ENCODE measurements at places on chromosomes 12 and 14.

DNA sequence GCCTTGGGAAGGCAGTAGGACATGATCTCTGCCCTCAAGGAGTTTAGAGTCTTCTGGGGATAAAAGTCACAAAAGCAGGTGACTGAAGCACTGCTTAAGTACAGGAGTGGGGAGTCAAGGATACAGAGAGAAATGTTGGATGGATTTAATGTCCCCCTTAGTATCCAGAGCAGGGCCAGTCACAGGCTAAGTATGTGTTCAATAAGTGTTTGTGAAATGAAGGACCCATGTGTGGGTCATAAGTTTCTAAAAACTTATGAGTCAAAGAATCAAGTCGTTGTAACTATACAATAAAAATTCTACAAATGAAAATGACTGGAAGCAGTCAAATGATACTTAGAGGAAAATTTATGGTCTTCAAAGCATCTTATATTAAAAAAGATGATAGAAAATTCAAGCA lies 25.1 kb downstream of the KRT80 start:
- H3K36me3 ChIP-seq: no peaks in the 10 kb centered on the region
- no peak for DNase-seq
- no peak overlapping the region for H3K27ac ChIP-seq
- peaks cover 10% of the 10 kb centered on the region for H3K4me1 ChIP-seq

DNA sequence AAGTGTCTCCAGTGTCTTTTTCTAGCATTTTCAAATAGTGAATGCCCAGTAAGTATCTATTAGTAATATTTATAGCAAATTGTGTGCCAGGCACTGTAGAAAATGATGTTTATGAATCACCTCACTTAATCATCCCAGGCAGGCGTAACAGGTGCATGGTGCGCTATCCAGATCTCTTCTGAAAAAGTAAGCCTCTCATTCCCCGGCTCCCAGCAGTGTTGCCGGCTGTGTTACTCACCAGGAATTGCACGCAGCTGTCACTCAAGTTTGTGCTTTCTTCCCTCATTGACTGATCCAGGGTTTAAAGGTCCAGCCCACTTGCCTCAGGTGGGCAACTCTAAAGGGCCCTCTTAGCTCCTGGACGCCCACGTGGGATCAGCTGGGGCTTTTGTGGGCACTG lies 173.8 kb upstream of the RASSF8 start:
- H3K27ac ChIP-seq: no peak overlapping the region
- no peaks in the 10 kb centered on the region for H3K27me3 ChIP-seq
- no peak overlapping the region for H3K4me3 ChIP-seq

GRCh38 chr14:21229821-21230220 lies 39.4 kb downstream of the HNRNPC start:
- peaks cover 52% of the 10 kb centered on the region for H3K36me3 ChIP-seq
- H3K27me3 ChIP-seq: no peaks in the 10 kb centered on the region
- H3K4me3 ChIP-seq: no peak overlapping the region
- H3K27ac ChIP-seq: no peak overlapping the region
- no peak for DNase-seq

DNA sequence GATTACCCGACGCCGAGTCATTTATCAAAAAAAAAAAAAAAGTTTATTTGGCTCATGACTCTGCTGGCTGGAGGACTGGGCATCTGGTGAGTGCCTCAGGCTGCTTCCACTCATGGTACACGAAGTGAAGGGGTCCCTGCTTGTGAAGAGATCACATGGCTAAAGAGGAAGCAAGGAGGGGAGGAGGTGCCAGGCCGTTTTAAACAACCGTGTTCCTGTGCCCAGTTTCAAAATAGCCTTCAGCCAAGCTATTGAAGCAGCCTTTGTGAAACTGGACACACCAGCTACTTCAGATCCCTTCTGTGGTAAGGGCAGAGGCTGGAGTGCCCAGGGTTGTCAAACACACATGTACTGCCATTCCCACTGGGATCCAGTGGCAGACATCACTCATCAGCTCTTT lies 7.6 kb downstream of the POP5 start:
- no peaks in the 10 kb centered on the region for H3K27me3 ChIP-seq
- no peak overlapping the region for H3K4me3 ChIP-seq
- H3K4me1 ChIP-seq: no peaks in the 10 kb centered on the region
- H3K27ac ChIP-seq: no peak overlapping the region
- no peak for DNase-seq

- DNase-seq: no peak
- H3K36me3 ChIP-seq: no peaks in the 10 kb centered on the region
- H3K4me1 ChIP-seq: no peaks in the 10 kb centered on the region
- H3K4me3 ChIP-seq: no peak overlapping the region
These were observed 949 bp upstream of the SDR9C7 start for GRCh38 chr12:56935157-56935556.

DNA sequence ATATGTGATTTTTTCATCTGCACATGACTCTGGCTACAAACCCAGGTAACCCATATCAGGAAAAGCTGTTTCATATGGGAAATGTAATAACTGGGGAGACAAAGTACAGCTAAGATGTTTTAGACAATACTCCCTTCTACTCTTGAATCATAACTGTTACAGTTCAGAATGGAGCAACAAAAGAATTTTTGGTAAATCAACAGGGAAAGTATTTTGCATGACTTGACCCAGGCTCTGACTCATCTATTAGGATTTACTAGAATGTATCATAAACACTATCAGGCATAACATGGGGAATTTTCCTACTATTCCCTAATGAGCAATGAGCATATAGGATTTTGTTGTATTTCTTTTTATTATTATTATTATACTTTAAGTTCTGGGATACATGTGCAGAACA lies 553.0 kb downstream of the SLC16A7 start:
- no peak overlapping the region for H3K4me3 ChIP-seq
- DNase-seq: no peak
- H3K36me3 ChIP-seq: no peaks in the 10 kb centered on the region
- H3K4me1 ChIP-seq: no peaks in the 10 kb centered on the region
- H3K27ac ChIP-seq: no peak overlapping the region
- no peaks in the 10 kb centered on the region for H3K27me3 ChIP-seq

DNA sequence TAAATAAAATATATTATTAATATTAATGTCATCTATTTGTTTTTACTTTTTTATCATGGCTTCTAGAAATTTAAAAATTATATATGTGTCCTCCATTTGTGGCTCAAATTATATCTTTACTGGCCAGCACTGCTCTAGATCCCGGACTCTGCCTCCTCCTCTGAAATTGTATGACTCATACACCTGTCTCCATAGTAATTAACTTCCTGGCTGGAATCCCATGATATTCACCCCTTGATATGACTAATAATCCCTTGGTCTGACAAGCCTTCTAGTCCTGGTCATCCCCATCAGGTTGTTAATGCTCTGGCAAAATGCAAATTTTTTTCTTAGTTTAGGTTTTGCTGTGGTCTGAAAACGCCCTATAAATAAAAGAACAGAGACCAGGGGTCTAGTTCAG lies 116.2 kb downstream of the BMP4 start:
- no peak overlapping the region for H3K27ac ChIP-seq
- no peaks in the 10 kb centered on the region for H3K4me1 ChIP-seq
- no peak for DNase-seq

- peak; percentile 51 for DNase-seq
- H3K27ac ChIP-seq: no peak overlapping the region
- H3K4me1 ChIP-seq: no peaks in the 10 kb centered on the region
- no peaks in the 10 kb centered on the region for H3K36me3 ChIP-seq
These were observed 144.7 kb downstream of the ALX1 start for GRCh38 chr12:85424581-85425348.

Measured in transverse colon (tissue), 4 donors.